Amygdala (tissue), 56 donors: ENCODE measurements at places on chromosomes 16 and 17.

DNA sequence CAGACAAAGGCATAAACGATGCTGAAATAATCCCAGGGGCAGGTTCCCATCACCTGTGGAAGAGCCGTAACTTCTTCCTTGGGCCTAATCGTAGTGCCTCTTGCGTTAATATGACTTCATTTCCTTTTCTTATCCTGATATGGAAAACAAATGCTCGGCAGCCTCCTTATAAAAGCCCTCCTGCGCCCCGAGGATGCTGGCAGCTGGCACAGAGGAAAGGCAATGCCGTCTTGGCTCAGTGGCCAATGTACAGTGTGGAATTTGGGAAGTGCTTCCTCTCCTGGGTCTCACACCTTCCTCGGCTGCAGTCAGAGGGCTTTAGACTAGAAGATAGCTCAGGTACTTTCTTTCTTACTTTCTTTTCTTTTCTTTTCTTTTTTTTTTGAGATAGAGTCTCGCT lies 3.4 kb downstream of the SCN4A start:
- no peak for DNase-seq

DNA sequence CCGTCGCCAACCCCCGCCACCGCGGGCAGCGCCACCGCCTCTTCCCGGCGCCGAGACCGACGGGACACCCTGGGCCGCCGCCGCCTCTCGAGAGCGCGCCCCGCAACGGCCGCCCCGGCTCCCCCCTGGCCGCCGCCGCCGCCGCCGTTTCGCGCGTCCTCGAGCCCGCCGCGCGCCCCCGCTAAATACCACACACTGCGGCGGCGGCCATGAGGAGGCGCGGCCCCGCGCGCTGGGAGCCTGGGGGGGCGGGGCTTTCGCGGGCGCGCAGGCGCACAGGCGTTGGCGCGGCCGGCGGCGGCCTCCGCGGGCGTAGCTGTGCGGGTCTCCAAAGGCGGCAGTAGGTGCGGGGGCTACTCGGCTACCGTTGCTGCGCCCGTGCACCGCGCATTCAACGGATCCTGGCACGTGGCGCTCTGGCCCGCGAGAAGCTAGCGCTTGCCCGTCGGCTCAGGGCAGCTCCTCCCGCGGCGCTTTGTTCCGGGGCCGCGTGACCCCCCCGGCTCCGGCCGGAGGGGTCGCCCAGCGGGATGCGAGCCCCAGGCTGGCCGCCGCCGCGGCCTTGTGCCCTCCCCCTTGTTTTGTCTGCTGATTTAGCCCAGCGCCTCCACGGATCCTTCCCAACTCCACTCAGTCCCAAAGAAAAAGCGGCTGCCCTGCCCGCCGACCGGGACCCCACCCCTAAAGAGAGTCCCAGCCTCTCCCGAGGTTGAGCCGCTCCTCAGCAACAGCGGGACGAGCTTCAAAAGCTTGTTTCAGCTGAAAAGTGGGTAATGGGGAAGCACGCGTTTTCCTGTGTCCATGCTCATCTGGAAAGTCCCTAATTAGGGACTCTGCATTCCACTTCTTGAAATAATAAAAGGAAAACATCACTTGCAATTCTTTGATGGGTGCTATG lies at the start of gene SIAH1:
TSS of gene SIAH1 (minus strand) at position 161 of the 898 bp plus-strand sequence. CDS start 22,985 bp downstream, outside the sequence.
- peak; percentile 72 for DNase-seq

- DNase-seq = no peak
These were observed 14.0 kb downstream of the ADGRG1 start for GRCh38 chr16:57642160-57643135.

- DNase-seq = no peak
These were observed 22.8 kb downstream of the PRKCB start for GRCh38 chr16:23858542-23858941.

GRCh38 chr17:14784997-14785696 lies 480.0 kb downstream of the PMP22 start:
- DNase-seq = no peak

GRCh38 chr16:35174016-35174415 lies 1714.6 kb downstream of the TP53TG3F start:
- no peak for DNase-seq

DNA sequence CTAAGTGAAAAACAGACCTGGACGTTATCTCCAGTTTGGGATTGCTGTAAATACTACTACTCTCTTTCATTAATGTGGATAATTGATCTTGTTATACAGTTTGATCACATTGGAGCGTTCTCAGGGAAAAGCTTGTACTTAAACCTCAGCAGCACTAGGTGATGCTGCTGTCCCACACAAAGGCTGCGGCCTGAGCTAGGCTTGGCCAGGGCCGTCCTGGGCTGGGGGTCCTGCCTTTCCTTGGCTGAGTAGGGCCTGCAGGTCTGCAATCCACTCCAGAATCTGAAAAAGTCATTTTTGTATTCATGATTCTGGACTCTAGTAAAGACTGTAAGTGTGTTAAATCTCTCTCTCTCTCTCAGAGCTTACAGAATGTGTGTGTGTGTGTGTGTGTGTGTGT lies 23.7 kb upstream of the PMFBP1 start:
- no peak for DNase-seq

DNA sequence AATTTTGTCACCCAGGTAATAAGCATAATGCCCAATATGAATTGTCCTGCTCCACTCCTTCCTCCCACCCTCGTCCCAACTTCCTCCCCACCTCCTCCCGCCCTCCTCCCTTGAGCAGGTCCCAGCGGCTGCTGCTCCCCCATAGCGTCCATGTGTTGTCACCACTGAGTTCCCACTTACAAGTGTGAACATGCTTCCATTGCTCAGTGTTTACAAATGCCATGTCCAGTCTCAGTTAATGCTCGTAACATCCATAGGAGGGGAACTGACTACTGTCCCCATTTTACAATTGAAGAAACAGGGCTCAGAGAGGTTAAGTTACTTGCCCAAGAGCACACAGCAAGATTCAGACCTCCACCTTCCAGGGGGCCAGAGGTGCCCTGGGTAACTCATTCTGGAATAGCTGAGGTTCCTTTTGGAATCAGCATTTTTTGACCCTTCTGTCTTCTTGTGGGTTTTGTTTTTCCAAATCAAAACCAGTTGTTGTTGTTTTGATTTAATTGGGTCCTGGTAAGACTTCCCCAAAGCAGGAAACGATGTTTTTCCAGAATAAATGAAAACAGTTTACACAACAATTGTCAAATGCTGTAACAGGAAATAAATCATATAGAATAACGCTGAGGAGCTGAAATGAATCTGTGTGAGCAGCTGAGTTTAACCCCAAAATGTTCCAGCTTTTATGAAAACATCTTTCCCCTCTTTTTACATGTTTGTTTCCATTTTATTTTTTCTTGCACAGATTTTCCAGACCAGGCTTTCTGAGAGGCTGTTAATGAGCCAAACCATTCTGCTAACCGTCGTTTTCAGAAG lies 73.9 kb downstream of the ZDHHC7 start:
- no peak for DNase-seq

- no peak for DNase-seq
These were observed 806 bp downstream of the MRM1 start for GRCh38 chr17:36602030-36602748.

DNA sequence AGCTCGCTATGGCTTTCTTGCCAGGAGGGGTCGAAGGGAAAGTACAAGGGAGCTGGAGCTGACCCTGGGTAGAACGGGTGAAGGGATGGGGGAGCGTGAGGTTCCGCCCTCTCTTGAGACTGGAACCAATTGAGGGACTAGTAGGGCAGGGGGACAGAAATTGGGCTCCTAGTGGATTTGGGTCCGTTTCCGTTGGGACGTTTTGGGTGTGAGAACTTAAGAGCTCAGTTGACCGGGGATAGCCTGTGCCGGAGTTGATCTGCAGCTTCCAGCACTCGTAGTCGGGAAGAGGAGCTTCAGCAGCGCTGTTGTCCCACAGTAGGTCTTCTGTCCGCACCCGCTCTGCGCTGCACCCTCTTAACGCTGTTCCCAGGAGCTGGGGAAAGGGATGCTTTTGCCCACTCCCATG lies 481 bp downstream of the CNTROB start:
- DNase-seq = no peak

GRCh38 chr16:80459966-80460365 lies 80.8 kb upstream of the DYNLRB2 start:
- no peak for DNase-seq
